ENCODE measurements at places on chromosomes 1 and 21.

DNA sequence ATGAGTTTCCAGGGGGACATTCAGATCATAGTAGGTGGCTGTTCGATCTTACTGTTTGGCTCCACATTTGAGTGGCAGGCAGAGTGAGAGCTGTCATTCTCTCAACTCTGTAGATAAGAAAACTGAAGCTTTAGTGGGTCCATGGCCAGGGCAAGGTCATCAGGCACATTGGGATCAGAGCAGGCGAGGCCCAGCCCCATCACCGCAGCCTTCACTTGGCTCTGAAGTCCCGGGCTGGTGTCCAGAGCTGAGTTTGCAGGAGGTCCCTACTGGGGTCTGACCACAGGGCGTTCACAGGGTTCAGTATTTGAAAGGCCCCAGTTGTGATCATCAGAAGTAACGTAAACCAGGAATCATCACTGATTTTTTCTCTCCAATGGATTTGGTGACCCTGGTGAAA, 76.7 kb downstream of the OBSCN start:
- no peak for DNase-seq

DNA sequence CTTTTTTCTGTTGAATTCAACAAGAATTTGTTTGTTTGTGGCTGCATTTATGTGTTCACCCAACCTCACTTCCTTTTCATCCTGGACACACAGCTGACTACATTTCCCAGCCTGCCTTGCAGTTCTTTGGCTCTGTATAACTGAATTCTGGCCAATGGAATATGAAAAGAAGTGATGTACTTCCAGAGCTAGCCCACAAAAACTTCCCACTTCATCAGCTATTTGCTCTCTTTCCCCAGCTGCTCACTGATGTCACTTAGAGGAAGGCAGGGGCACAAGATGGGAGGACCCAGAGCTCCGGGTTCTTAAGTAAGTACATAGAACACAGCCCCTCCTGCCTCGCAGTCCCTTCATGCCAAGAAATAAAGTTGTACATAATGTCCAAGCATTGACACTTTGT, 235.0 kb upstream of the FGGY start:
- no peak for DNase-seq

DNA sequence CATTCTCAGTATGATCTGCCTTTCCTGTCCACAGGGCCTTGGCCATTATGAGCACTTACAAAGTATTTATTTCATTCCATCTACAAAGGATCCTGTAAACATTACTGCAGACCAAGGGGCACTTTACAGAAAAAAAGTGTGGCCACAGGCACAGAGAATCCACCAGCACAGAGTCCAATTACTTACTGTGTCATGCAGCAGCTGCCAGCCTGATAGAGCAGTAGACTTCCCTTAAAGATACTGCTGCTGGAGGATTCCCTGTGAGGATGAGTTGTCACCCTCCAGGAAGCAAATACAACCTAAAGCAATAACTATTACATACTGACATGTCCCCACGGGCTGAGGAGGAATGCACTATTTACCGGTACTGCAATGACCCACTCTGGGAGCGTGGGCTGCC, 97.1 kb upstream of the COG2 start:
- no peak for DNase-seq

DNA sequence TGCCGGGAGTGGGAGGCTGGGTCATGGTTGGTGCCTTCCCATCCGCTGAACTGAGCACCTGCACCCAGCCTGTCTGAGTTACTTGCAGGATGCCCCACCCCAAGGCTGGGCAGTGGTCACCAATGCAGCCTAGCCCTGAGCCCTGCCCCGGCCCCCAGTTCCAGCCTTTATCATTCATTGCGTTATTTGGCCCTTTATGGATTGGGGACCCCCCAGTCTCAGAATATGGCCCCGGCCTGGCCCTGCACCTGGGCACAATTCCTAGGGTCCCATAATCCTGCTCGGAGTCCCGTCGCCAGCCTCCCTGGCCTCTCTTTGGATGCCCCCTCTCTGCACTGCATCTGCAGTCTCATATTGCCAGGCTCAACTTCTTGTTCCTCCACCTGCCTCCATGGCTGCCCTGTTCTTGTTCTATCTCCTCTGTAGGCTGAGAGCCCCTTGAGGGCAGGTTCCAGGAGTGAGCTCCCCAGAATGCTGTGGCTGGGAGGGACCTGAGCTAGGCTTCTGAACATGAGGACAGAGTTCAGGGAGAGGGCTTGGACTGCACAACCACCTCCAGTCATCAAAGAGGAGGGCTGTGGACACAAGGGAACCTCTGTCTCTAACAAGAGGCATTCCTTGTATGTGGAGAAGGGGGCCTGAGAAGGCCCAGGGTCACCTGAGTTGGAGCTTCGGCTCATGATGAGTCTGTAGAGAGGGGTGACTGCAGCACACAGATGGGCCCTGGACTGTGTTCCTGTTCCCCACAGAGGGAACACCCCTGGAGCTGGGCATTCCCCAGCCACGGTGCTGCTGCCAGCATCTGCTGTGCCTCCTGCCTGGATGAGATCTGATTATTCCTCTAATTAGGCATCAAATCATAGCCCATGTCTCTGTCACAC, 1.1 kb upstream of the KNCN start:
- DNase-seq, result no peak

DNA sequence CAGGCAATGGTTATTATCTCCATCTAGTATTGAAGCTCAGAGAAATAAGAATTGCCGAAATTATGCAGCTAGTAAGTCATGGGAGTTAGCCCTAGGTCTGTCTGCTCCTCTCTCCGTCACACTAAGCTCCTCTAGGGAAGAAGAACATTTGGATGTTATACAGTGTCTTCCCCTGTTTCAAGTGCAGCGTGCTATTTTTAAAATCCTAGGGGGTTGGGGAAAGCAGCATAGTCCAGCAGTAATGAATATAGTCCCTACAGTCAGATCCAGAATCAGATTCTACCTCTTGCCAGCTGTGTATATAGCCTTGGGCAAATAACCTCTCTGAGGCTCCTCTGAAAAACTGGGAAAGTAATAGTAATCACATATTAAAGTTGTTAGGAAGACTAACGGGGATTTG, 44.5 kb upstream of the OSBPL9 start:
- no peak for DNase-seq

GRCh38 chr1:82836973-82837680, 1036.4 kb downstream of the ADGRL2 start:
- no peak for DNase-seq

DNA sequence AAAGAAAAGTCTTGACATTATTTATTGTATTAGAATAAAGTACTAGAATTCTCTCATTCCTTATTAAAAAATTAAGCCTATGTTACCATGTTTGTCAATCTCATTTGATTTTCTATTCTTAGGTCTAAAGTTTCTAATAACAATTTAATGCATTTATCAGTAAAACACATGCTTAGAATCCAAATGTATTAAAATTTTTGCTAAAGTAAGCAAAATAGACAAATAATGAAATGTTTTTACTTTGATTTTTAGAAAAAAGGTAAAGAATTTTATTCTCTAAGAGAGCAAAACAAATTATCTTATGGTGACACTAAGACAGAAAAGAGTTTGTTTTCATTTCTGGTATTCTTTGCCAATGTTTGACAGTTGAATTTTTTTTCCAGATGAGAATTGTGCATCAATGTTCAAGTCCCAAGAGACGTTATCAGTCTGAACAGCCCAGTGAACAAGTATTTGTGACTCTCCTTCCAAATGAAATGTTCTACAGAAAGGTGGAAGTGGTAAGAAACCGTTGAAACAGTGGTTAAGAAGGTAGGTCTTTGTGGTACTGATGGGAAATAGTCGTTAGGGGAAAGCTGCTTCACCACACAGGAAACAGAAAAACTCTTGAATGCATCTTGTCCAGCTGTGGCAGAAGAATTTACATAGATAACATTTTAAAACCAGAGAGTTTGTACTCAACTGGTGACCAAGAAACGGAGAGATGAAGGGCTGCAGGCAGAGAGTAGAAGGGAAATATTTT, 402.5 kb downstream of the PTPRC start:
- no peak for DNase-seq

- DNase-seq, result no peak
Measured at GRCh38 chr1:217140041-217140901, 417.0 kb upstream of the ESRRG start.

DNA sequence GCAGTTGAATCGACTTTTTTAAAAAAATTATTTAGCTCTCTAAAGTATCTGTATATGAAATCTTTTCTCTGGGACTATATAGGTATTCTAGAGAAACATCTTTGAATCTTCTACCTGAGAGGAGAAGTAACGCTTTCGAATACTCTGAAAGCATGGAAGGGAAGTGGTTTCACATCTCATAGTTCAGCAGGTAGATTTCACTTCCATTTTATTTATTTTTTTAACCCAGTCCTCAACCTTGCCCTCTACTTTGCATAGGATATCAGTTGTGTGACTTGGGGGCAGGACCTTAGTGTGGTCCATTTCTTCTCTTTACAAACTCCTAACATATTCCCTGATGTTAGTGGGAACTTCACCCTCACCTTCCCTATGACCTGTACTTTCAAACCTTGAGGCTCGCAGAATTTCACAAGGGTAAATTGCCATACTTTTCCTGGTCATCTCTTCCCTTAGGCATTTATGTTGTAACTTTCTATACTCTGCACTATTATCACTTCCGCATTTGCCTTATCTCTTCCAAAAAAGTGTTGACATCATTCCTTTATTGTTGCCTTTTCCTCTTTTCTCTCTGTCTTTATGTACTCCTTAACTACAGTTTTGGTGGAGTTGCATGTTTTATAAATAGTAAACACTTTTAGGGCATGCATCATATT, 1208.5 kb upstream of the ADGRL4 start:
- DNase-seq, result no peak

DNA sequence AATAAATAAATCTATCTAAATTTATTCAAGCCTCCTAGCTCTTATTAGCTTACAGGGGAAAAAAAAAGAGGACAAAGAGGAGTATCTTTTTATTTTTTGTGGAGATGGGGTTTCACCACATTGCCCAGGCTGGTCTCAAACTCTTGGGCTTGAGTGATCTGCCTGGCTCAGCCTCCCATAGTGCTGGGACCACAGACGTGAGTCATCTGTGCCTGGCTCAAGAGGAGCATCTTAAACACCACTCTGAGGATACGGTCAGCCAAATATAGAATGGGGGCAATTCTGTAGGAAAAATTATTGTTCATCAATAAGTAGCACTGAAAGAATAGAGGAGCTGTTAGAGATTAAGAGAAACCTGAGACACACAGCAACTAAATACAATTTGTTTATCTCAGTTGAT, 24.1 kb downstream of the SLC45A3 start:
- no peak for DNase-seq

DNA sequence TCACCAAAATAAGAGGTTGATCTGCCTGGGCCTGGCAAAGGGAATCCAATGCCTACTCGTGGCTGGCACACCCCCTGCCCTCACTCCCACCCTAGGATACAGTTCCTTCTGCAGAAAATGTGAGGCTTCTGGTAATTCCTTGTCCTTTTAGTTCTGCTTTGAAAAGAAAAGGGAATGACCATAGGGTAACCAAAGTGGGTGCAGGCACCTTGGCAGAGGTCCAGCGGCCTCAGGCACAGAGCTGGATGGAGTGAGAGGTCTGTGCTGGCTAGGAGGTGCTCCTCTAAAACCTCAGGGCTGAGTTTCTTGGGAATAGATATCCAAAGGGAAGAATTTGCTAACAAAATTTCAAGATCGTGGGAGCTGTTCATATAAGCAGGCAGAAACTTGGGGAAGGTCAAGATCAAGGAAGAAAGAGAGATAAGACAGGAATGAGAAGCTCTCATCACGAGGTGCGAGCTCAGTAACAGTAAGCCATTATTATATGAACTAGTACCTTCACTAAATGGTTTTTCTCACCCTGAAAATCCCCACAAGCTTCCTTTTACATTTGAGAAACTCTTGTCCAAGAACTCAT, 293.1 kb upstream of the LYPLAL1 start:
- DNase-seq, result no peak

DNA sequence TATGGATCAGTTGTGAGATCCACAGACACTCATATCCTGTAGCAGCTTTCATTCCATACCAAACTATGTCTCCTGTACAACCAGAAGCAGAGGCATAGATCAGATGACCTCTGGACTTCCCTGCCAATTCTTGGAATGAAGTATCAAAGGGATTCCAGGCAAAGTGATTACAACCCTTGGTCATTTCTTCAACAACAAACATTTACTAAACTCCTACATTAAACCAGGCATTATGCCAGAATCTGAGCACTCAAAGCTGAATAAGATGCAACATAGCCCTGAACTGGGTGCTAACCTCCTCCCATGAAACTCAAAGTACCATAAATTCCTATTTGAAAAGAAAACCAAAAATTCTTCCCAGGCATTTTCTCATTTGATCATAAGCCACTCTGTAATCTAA, 121.2 kb upstream of the SGIP1 start:
- no peak for DNase-seq

DNA sequence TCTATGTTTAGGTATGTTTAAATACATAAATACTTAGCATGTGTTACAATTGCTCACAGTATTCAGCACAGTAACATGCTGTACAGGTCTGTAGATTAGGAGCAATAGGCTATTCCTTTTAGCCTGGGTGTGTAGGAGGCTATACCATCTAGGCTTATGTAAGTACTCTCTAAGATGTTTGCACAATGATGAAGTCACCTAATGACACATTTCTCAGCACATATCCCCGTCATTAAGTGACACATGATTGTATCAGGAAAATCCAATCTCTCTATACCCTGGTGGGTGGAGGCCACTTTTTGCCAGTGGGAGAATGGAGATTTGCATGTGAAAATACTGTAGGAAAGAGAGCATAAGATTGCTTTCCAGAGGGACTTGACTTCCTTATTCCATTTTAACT, 5.5 kb upstream of the TEDDM1 start:
- DNase-seq, result no peak

DNA sequence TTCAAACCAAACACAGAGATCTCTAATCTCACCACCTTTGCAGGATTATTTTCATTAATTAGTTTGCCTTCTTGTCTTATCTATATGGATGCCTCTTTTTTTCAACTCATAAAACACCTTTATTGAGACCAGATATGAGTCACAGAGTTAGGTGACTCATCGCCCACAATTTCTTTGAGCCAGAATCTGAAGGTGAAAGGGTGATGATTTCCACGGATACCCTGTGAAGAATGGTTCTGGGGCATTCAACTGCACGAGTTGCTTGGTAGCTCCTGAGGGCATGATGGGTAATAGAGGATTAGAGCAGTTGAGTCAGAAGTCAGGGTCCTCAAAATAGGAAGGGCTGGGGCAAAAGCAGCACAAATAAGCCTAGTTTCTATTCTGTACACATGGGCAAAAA, 128.2 kb downstream of the TBX19 start:
- DNase-seq, result no peak
